ENCODE measurements at places on chromosomes 13 and 19.

GRCh38 chr19:40995355-40995754, 4.3 kb downstream of the CYP2B6 start:
- DNase-seq: no peak

GRCh38 chr13:108797354-108797753, 167.9 kb downstream of the MYO16 start:
- no peak for DNase-seq

- DNase-seq: no peak
Observed at GRCh38 chr13:35936246-35936978, 194.8 kb downstream of the DCLK1 start.

- no peak for DNase-seq
Observed at GRCh38 chr13:28872427-28873176, 52.5 kb downstream of the MTUS2 start.

GRCh38 chr13:98519976-98520375, 56.9 kb downstream of the STK24 start:
- no peak for DNase-seq

- no peak for DNase-seq
Observed at GRCh38 chr13:45826731-45827130, 24.8 kb downstream of the SIAH3 start.

- no peak for DNase-seq
Observed at GRCh38 chr19:35404879-35405622, 34.2 kb downstream of the GPR42 start.

DNA sequence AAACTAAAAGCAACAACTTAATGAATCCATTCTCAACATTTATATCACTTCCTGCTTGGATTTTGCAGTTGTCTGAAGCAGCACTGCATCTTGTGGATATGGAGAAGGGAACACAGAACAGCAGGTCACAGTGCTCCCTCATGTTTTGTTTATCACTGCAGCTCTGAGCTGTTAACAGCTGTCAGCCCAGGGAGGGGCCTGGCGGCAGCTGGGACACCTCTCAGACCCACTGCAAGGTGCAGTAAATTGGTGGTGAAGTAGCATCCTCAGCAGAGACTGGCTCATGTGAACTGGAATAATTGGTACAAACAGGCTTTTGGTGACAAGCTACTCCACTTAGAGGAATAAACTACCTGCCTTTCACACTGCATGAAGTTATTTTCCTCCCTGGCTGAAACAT, 170.4 kb downstream of the LIG4 start:
- no peak for DNase-seq

- DNase-seq: no peak
Observed at GRCh38 chr13:110957181-110957884, 42.5 kb upstream of the ANKRD10 start.

DNA sequence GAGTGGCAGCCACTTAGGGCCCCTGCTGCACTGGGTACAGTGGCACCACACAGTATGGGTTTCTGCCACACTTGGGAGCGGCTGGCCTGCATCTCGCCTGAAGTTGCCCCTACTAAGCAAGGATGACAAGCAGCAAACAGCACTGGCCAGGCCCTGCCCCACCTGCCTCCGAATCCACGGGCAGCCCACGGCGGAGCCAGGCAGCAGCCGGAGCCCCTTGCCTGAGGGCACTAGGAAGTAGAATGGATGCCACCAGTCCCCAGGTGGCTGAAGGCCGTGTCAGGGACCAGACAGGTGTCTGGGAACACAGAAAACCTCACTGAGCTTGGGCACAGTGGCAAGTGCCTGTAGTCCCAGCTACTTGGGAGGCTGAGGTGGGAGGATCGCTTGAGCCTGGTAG, 19.4 kb downstream of the MLLT1 start:
- DNase-seq: no peak
